Body of pancreas (tissue), 4 donors: ENCODE measurements at places on chromosomes 3 and 15. TPM values are rescaled to one million over a fixed set of nuclear protein-coding genes. Genes with fewer than 3 reads are reported as not detected.

Gene SLC25A36
- total RNA-seq, result 111 TPM

DNA sequence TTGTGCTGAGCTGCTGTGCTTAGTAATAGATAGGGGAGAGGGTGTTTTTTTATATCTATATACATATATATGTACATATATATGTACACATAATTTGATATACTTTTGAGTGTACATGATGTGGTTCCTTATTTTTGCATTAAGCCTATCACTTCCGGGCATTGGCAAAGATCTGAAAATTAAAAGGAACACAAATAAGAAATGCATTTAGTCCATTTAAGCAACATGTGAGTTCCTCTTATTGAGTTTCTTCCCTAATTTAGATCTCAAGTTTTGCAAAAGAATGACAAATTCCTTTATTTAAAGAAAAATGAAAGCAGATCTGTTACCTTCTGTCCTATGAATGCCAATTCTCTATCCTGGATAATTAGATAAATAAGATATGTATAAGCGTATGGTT is 435.1 kb downstream of the LPP start:
- DNase-seq, result no peak
- no peak overlapping the region for H3K27ac ChIP-seq
- H3K4me3 ChIP-seq, result no peak overlapping the region

Gene RTP4
- 3.6 TPM for total RNA-seq

Gene SEMA3F
- 25.4 TPM for total RNA-seq
